Nephron progenitor cell (in vitro differentiated cells): ENCODE measurements at places on chromosomes 12 and 14.

DNA sequence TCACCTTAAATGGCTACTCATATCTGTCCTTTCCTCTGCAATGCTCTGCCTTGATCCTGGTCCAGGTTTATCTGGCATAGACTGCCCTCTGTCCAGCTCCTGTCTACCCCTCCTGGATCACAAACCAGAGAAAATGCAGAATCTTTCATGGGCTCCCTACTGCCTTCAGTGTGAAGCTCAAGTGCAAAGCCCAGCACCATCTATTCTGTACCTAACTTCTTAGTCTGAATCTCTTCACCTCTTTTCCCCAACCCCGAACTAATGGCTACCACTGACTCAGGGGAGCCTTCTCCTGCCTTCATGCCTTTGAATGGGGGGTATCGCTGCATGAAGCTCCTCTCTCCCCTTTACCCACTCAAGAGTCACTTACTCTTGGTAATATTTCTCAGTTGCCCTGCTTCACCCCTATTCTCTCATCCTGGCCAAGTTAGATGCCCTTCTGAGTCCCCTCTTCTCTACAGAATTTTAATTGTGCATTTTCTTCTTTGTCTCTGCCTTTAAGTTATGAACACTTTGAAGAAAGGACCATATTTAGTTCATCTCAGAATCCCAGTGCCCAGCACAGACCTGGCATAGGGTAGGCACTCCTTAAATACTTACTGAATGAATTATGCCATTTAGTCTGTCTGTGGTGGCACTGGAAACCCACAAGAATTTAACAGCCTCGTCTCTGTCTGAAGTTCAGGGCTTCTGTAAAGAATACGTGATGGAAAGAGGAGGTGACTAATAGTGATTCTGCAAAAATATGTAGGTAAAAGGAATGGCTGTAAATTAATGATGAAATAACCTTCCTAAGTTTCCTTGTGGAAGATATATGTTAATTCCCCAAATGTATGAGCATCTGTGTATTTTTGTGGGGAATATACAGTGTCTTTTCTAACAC lies 191.3 kb upstream of the AMIGO2 start:
- no peak for DNase-seq

DNA sequence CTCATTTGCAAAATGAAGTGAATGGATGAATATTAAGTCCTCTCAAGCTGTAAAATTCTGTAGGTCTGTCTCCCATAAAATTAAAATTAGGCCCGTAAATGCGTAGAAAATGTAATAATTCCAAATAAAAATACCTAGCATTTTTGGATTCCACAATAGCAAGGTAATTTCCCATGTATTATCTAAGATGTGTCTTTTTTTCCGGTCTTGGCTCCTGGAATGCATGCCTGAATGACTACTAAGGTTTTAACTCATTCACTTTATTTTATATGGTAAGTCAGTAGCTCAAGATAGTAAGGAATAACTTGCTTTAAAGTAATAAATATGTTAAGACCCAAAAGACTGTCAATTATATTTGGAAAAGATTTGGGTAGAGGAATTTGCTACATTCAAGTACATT lies 11.1 kb downstream of the TXNRD1 start:
- no peak for DNase-seq

DNA sequence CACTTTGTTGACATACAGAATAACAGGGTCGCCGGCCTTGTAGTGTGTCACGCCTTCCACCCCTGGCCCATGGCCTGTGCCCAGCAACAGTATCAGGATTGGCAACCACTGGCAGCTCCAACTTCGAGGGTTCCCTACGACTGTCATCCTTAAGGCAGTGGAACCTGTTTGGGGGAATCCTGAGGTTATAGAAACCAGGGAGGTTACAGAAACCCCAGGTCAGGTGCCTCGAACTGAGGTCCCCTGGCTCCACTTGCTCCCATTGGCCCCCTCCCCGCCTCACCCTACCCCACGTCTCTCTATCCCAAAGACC lies 412 bp downstream of the TM9SF1 start:
- DNase-seq: no peak

DNA sequence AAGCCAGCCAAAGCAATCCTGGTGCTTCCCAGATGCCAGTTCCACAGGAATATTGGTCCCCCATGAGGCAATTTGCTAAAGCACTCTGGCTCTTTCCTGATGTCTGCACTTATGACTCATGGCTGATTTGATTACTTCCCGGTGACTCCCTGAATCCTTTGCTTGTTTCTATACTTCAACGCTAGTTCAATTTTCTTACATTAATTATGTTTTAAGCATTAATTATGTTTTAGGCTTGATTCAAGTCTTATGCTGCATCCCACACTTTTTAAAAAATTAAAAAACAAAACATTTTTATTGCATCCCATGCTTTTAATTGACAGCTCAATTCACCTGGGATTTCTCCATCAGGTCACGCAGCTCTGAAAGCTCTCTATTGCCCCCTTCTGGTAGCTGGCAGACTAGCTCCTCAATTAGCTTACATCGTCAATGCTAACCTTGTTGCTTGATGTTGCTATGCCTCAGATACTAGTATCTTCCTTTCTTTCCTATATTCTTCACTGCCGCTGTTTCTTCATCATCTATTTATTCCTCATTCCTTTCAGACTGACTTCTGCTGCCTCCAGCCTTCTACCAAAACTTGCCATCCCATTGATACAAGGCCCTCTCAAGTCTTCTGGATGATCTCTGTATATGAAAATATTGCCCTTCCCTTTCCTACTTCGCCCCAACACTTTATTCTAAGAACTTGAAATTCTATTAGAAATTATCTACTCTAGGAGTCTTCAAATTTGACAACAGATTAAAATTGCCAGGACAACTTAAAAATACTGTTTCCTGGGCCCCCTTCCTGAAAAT lies 32.0 kb downstream of the TSHR start:
- DNase-seq: peak; percentile 72

GRCh38 chr14:49942090-49942489 lies 49.2 kb downstream of the ARF6 start:
- no peak for DNase-seq
